Uterus (tissue), 4 donors: ENCODE measurements at places on chromosomes 3 and 15. TPM values are rescaled to one million over a fixed set of nuclear protein-coding genes. Genes with fewer than 3 reads are reported as not detected.

GRCh38 chr3:123151251-123151705 is 50.5 kb upstream of the SEC22A start:
- no peaks in the 10 kb centered on the region for H3K27me3 ChIP-seq
- no peaks in the 10 kb centered on the region for H3K4me1 ChIP-seq
- H3K4me3 ChIP-seq = no peak overlapping the region

DNA sequence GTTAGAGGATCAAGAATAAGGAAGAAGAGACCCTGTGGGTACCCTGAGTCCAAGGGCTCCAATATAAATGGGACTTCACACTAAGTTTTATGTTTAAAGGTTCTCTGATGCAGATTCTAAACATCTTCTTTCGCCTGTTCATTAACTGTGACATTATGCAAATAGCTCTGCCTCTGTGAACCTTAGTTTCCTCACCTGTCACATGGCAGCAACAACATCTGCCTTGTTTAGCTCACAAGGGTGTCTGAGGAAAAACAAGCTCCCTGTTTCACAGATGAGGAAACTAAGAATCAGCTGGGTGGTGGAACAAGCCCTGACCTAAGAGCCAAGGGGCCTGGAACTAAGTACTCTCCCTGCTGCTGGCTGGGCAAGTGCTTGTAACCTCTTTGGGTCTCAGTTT is 40.8 kb downstream of the GOLGA6L1 start:
- no peak overlapping the region for H3K27ac ChIP-seq
- H3K4me1 ChIP-seq = no peaks in the 10 kb centered on the region
- DNase-seq = no peak
- H3K4me3 ChIP-seq = no peak overlapping the region

SLCO3A1 gene
- total RNA-seq = 6.4 TPM

PRTG gene
- total RNA-seq = 26.1 TPM

EIF4A2 gene
- 429 TPM for total RNA-seq
